H1 (cell line): ENCODE measurements at places on chromosomes 5 and 9. TPM values are rescaled to one million over a fixed set of nuclear protein-coding genes. Genes with fewer than 3 reads are reported as not detected.

Gene PRLR
- 2.5 and 2.7 TPM in 2 replicates for total RNA-seq

Gene ERAP2
- not detected in 2 replicates for total RNA-seq

Gene KCNV2
- not detected in 2 replicates for total RNA-seq

DNA sequence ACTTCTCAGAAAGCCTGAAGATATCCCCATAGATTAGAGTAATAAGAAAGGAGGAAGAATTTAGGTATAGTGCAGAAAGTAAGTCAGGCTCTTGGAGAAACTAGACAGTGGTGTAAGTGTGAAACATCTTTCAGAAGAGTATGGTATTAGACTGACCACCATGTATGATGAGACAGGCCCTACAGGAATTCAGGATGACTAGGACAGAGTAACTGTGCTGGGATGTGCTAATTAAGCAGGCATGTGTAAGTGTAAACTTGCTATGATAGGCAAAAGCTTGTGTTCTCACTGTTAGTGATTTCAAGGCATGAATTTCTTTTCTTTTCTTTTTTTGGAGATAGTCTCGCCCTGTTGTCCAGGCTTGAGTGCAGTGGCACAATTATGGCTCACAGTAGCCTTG lies 70.8 kb downstream of the RAB24 start:
- DNase-seq: no peak

DNA sequence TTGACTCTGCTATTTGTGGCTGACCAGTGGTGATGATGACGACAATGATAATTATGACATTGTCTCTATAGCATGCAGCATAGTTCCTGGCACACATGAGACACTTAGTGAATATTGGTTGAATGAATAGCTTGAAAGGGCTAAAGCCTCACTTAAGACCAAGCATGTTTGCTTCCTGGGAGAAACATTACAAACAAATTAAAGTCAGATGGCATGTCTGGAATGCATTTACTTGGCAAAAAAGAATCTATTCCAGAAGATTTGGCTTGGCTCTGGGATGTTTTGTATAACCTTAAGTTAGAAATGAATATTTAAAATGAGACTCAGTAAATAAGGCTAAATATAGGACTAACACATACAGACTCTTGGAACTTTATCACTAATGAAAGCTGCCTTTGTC lies 21.6 kb downstream of the GAS1 start:
- DNase-seq: no peak
